ENCODE measurements at places on chromosomes 16 and 17.

DNA sequence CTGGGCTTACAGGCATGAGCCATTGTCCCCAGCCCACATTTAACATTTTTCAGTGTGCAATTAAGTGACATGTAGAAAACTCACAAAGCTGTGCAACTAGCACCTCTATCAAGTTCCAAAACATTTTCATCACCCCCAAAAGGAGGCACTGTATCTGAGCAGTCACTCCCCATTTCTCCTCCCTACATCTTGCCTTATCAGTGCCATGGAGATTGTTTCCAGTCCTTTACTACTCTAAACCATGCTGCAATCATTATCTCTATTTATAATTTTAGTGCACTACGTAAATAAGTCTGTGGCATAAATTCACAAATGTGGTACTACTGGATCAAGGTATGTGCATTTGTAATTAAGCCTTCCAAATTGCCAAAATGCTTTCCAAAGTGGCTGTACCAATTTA lies 7.6 kb downstream of the MRPS23 start:
- DNase-seq = no peak

- DNase-seq = no peak
Measured at GRCh38 chr17:80637048-80637781, 92.6 kb downstream of the RPTOR start.

GRCh38 chr16:87107201-87107600 lies 210.0 kb downstream of the C16orf95 start:
- no peak for DNase-seq

DNA sequence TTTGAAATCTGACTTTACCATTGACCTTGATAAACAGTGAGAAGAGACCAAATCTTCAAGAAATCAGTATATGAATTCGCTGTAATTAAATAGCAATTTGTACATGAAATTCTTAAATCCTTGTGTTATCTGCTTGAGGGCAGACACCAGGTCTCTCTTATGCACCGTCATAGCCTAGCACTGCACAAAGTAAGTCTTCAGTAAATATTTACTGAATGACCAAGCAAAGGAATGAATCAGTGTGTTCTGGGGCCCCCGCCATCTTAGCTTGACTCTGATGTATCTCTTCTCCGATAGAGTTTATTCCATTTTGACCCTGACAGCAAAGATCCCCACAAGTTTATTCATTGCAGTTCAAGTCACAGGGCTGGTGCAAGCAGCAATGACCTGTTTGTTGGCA lies 328.0 kb downstream of the TMEM114 start:
- DNase-seq = no peak

DNA sequence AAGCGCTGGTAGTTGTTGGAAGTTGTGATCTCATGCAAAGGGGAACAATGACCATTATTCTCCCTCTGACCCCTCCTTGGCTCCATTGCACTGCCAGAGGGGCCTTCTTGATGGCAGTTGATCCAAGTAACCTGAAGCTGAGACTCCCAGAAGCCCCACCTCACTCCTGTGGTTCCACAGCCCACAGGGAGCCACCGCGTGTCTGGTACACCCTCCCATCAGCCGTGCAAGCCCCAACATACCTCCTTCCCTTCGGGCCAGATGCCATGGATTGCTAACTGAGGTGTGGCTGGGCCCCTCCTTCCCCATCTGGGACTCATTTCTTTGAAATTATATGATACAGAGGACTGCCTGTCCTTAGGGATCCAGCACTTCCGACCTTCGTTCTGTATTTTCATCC lies 17.8 kb downstream of the SAP30BP start:
- DNase-seq = no peak

DNA sequence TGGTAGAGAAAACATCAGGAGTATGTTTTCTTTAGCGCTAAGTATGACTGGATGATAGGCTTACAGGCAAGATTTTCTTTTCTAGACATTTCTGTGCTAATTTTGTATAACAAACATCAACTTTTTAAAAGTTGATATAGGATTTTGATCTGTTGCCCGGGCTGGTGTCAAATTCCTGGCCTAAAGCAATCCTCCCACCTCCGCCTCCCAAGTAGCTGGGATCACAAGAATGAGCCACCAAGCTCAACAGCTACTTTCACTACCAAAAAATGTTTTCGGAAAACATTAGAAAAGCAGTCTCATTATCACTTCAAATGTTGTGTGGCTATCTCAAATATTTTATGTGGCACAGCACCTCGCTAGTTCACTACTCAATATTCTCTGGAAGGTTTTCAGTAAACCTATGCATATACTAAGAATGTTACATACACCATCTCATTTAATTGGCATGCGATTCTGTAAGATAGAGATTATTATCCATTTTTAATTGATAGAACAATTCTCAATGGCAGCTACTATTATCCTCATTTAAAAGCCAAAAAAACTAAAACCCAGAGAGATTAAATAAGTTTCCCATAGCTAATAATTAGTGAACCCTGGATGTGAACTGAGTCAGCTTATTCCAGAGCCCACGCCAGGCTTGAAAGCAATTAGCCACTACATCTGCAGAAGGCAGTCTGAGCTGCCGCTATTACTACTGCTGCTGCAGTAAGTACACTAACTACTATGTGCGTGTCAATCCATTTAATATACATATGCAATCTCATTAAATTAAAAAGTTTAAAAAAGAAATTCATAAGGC lies 41.7 kb downstream of the CREBBP start:
- no peak for DNase-seq

GRCh38 chr17:13420418-13420826 lies 181.3 kb downstream of the HS3ST3A1 start:
- no peak for DNase-seq

- DNase-seq = no peak
Measured at GRCh38 chr17:10041287-10041612, 136.2 kb upstream of the RCVRN start.

DNA sequence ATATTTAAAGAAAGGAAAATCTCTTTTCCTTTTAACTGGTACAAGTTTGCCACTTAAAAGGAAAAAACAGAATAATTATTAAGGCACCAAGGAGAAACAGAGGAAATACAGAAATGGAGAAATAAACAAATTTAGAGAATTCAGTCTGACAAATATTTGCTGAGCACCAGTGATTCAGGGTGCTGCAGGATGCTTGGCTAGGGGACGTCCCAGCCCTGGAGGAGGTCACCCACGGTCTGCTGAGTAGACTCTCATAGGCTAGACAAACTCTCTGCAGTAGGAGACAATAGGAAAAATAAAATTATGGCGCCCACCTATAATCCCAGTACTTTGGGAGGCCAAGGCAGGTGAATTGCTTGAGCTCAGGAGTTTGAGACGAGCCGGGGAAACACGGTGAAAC lies 15.9 kb downstream of the C1QTNF1 start:
- no peak for DNase-seq

- DNase-seq = no peak
Measured at GRCh38 chr17:36686123-36686669, 84.8 kb downstream of the MRM1 start.

DNA sequence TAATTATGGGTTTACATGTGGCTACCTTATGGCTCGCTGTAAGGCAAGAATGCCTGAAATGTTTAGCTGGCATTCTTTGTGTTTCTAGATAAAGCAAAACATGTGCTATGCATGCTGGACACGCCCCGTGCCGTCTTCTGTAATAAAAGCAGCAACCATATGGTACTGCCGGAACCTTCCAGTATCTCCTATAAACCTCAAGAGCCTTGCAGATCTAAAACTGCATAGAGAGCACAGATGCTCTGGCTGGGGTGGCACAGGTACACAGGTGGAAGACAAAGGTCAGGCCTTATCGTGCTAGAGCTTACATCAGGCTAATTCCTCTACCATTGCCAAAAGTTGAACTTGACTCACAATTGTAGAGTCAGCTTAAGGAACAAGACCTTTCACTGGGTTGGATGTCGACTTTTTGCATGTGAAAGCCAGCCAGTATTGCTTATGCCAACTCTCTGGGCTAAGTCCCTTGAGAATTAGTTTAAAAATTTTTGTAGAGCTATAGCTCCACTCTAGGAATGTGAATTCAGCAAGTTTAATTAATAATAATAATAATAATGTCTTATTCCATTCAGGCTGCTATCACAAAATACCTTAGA lies 187.4 kb upstream of the CACNG5 start:
- DNase-seq = no peak

DNA sequence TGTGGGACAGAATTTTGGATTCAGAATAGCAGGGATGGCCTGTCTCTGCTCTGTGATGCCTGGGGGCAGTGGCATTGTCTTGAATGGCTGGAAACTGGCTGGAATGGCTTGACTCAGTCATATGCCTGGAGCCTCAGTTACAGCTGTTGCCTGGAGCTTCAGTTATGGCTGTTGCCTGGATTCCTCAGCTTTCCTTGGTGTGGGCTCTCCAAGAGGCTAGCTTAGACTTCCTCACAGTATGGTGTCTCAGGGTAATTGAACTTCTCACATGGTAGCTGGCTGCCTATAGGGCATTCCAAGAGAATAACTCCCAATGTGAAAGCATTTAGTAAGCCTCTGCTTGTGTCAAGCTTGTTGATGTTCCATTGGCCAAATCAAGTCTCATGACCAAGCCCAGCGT lies 21.1 kb downstream of the KRT23 start:
- DNase-seq = no peak
